H9 (cell line): ENCODE measurements at places on chromosomes 4 and X. TPM values are rescaled to one million over a fixed set of nuclear protein-coding genes. Genes with fewer than 3 reads are reported as not detected.

The ZBTB33 gene
- 18.1 and 18.7 TPM in 2 replicates for total RNA-seq

DNA sequence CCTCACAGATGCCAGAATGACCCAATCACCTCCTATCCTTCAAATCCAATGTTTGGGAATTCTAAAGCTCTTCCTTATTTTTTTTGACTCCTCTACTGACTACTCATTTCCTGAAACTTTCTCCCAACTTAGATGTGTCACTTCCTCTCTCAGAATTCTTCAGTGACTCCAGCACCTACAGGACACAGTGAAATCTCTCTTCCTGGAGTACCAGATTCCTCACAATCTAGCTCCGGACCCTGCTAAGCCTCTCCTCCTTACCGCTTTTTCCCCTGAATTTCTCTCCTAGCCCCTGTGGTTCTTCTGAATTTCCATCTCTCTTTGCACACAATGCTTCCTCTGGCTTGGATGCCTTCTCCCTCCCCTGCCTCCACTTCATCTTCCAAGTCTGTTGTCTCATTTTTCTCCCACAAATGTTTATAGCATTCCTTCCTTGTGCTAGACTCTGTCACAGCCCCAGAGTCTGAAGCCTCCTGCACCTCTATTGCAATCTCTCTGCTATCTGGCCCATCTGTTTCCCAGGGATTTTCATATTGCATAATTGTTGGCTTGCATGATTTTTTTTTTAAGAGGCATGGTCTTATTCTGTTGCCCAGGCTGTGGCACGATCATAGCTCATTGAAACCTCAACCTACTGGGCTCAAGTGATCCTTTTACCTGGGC lies 80.1 kb downstream of the ANAPC4 start:
- H3K27me3 ChIP-seq: no peaks in the 10 kb centered on the region; the same call in 1 of the 2 replicates
- no peak for DNase-seq
- H3K4me3 ChIP-seq: no peak overlapping the region
- no peaks in the 10 kb centered on the region for H3K36me3 ChIP-seq
- no peak overlapping the region for H3K27ac ChIP-seq

- no peaks in the 10 kb centered on the region for H3K36me3 ChIP-seq
- no peaks in the 10 kb centered on the region for H3K27me3 ChIP-seq
- no peak for DNase-seq
These were observed 13.5 kb upstream of the SPP1 start for GRCh38 chr4:87961993-87962392.

DNA sequence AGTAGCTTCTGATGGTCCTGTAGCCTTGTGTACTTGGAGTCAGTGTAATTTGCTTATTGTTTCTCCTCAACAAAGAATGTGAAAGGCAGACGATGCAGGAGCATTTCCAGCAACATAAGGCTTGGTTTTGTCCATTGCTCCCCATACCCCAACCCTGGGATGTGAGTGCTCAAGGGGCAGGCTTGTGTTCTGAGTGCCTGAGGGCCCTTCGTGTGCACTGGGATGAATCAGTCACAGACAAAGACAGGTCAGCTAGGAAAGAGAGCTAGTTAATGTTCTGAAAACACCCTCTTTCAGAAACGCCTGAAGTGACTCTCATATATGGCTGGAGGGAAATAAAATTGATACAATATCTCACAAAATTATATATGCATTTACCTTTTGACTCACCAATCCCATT lies 59.1 kb downstream of the PRPS1 start:
- H3K27ac ChIP-seq: no peak overlapping the region
- no peaks in the 10 kb centered on the region for H3K27me3 ChIP-seq
- H3K36me3 ChIP-seq: no peaks in the 10 kb centered on the region
- no peaks in the 10 kb centered on the region for H3K4me1 ChIP-seq

- no peak for DNase-seq
- H3K27ac ChIP-seq: no peak overlapping the region
- H3K36me3 ChIP-seq: peaks cover 5% of the 10 kb centered on the region
- no peak overlapping the region for H3K4me3 ChIP-seq
These were observed 108.7 kb upstream of the LIMCH1 start for GRCh38 chr4:41429280-41429669.

- H3K27ac ChIP-seq: no peak overlapping the region
- no peak for DNase-seq
- H3K36me3 ChIP-seq: no peaks in the 10 kb centered on the region
- H3K27me3 ChIP-seq: no peaks in the 10 kb centered on the region
These were observed 8.0 kb downstream of the HERC3 start for GRCh38 chr4:88600176-88600838.

GRCh38 chr4:8191136-8191747 lies 7.8 kb upstream of the SH3TC1 start:
- no peak overlapping the region for H3K4me3 ChIP-seq
- DNase-seq: no peak
- H3K36me3 ChIP-seq: no peaks in the 10 kb centered on the region
- H3K4me1 ChIP-seq: no peaks in the 10 kb centered on the region

- no peak overlapping the region for H3K4me3 ChIP-seq
- DNase-seq: no peak
- no peaks in the 10 kb centered on the region for H3K27me3 ChIP-seq
- peaks cover 17% of the 10 kb centered on the region for H3K4me1 ChIP-seq
These were observed 189.9 kb upstream of the ANXA3 start for GRCh38 chr4:78361621-78362120.
